ENCODE measurements at places on chromosomes 11 and 22. TPM values are rescaled to one million over a fixed set of nuclear protein-coding genes. Genes with fewer than 3 reads are reported as not detected.

GRCh38 chr22:47678636-47679287, 916.3 kb downstream of the TBC1D22A start:
- no peak for DNase-seq

DNA sequence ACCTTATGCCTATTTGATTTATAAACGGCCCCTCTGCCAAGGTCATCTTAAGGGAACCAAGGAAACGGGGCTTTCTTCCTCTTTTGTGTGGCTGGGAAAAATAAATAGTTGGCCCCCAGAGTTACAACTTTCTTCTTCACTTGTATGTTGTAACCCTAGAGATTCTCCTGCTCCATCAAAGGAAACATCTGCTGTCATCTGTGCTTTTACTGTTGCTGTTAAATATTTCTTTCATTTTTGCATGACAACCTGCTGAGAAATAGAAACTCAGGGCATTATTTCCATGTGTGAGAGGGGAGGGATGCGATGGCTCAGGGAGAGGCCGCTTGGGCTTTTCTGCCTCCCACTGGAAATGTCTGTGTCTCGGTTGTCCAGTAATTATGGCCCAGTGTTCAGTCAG, 21.8 kb upstream of the CDC42EP2 start:
- DNase-seq = no peak

DNA sequence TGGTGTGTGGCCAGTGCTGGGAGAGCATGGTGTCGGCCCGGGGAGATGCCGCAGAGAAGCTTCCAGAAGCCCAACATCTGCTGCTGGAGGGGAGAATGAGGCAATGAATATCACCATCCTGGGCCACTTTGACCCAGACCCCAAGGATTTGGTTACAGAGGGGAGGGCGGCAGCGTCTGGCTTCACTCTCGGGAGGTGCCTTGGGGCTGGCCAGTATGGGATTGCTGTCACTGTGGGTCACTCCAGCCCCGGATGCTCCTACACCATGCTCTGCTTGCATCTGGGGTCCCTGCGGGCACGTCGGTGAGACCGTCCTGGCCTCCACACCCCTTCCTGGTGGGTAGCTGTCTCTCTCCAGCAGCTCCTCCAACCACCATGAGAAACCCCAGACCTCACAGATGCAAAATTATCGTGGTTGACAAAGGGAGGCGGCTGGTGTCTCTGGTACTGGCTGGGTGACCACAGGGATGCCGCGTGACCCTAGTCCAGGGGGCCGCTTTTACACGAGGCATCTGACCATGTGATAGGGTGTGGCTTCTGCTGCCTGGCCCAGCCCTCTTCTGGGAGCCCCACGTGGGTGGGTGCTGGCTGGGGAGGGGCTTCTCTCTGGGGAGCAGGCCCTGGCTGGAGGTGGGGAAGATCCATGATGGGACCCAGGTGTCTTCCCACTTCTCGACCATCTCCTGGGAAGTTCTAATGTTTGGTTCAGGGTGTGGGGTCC, 5.7 kb downstream of the KCNQ1 start:
- DNase-seq = no peak

GRCh38 chr22:26828311-26828710, 170.9 kb downstream of the MIAT start:
- no peak for DNase-seq

GGTLC3 gene
- total RNA-seq = not detected

DNA sequence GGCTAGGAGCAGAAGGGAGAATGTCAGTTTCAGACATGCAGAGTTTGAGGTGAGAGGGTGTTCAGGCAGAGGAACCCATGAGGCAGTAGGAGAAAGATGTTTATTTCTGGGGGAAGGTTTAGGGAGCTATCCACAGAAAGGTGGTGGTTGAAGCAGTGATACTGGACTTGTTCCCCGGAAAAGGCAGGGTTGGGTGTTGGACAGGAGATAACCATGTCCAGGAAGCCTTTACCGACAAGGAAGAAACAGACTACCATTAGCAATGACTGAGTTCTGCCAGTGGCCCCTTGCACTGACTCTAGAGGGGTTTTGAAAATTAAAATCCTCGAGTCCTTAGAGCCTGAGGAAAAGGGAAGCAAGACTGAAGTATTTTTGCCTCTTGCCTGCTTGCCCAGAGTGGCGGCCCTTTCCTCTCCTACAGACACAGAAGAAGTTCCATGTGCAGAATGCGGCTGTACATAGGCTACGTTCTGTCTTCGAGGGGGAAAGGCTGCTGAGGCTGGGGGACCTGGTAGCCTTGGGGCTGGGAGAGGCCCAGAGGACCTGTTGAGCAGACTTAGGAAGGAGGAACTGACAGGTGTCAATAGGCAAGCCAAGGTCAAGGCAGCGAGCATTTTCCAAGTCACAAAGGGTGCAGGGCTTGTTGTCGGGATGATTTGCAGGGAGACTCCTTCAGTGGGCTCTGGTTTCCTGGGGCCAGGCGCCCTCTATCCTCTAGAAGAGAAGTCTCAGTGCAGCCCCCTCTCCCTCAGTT, 146.7 kb downstream of the LDLRAD3 start:
- no peak for DNase-seq

DNA sequence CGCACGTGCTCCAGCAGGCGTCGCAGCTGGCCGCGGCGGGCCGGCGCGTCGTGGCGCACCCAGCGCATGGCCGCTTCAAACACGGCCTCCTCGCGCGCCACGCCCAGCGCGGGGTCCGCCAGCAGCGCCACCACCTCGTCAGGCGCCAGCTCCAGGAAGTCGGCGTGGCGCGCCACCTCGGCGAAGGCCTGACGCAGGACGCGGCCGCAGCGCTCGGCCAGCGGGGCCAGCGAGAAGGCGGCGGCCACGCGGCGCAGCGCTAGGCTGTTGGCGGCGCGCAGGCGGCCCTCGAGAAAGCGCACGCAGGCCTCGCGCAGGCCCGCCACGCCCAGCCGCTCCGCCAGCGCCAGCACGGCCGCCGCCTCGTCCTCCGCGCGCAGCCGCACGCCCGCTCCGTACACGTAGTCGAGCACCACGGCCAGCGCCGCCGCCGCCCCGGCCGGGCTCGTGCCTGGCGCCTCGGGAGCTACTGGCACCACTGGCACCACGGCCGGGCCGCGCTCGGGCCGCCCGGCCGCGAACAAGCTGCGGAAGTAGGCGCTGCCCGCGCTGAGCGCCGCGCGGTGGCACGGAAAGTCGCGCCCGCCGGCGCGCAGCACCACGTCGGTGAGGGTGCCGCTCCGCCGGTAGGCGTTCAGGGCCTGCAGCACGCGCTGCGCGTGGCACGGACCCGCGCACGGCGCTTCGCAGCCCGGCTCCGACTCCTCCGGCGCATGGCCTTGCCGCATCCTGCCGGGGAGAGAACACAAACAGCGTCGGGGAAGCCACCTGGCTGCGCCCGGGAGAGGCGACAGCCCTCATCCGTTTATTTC, 2.9 kb downstream of the KLHL35 start:
- peak; percentile 66 for DNase-seq

GRCh38 chr11:130051082-130051481, 18.6 kb upstream of the APLP2 start:
- no peak for DNase-seq

DNA sequence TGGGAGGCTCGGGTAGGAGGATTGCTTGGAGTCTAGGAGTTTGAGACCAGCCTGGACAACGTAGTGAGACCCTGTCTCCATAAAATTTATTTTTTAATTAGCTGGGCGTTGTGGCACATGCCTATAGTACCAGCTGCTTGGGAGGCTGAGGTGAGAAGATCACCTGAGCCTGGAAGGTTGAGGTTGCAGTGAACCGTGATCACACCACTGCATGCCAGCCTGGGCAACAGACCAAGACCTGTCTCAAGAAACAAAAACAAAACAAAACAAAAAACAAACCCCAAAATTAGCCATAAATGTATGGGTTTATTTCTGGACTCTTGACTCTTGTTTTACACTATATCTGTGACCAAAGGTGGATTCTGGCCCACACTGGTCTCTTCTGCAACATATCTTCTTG, 41.6 kb downstream of the EIF3F start:
- no peak for DNase-seq

NPTXR gene
- 1.1 TPM for total RNA-seq

- DNase-seq = no peak
These were observed 733 bp upstream of the ACP2 start for GRCh38 chr11:47249378-47249715.

LRRC4C gene
- not detected for total RNA-seq

DNA sequence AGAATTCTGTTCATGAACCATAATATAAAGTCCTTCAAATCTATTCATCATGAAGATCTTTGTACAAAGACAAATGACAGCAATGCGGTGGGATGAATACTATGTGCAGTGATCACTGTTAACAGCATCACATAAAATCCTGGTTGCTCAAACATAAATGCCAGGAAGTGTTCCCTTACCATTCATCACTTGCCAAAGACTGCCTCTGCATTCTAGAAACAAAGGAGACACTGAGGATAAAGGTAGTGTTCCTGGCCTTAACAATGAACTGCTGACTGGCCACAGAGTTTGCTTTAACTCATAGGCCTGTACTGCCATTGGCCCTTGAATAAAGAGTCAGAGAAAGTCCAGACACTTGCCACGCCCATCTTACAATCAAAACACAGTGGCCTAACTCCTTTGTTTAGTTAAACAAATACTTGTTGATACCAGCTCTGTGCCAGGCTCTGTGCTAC, 29.5 kb downstream of the C2CD3 start:
- DNase-seq = no peak

MUC15 gene
- total RNA-seq = not detected

GRCh38 chr11:118911880-118912741, 13.6 kb downstream of the BCL9L start:
- peak; percentile 73 for DNase-seq

DNA sequence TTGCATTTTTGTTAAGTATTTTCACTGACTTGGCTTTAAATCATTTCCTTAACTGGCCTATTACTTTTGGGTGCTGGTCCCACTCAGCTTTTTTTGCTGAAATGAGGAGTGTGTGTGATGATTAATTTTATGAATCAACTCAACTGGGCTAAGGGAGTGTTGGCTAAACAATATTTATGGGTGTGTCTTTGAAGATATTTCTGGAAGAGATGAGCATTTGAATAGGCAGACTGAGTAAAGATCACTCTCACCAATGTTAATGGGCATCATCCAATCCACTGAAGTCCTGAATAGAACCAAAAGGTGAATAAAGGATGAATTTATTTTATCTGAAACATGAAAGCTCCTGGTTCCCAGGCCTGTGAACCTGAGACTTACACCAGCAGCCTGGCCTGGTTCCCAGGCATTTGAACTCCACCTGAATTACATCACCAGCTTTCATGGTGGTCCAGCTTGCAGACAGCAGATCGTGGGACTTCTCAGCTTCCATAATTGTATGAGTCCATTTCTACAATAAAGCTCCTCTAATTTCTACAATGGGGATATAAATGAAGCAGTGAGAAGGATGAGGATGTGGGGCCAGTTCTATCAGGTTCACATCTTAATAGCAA, 241.3 kb upstream of the ZC3H12C start:
- DNase-seq = no peak

CCDC73 gene
- 0.10 TPM for total RNA-seq

DNA sequence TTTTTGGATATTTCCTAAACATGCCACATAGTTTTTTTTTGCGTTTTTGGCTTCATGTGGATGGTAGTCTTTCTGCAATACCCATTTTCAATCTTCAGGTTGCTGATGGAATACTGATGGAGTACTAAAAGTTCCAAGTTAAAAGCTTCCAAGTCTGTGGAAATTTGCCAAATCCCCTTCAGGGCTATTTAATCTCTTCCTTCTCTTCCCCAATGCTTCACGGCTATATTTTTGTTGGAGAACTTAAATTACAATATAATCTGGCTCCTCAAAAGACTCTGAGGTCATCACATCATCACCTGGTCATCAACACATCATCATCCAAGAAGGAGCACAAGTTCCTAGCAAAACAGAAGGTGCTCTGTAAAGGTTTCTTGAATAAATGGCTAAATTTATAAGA, 881.0 kb upstream of the TENM4 start:
- no peak for DNase-seq

- no peak for DNase-seq
These were observed 20.6 kb upstream of the DAGLA start for GRCh38 chr11:61659413-61660196.

GGA1 gene
- 83.9 TPM for total RNA-seq

- DNase-seq = no peak
These were observed 590.0 kb downstream of the METTL15 start for GRCh38 chr11:28697920-28698827.

GNAZ gene
- 0.39 TPM for total RNA-seq

DNA sequence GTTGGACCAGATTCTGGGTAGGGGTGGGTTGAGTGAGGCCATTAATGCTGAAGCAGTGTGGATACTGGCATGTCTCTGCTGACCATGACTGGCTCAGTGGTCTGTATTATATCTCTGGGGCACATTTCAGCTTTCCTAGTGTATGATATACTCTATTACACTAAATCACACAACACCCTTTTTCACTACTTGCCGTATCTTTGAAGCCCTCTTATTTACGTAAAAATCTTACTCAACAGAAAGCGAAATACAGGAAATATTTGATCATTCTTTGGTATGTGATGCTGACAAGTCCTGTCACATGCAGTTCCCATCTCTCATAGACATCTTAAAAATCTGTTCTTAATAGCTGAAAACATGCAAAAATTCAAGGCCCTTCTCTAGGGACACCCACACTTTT, 40.3 kb downstream of the OR5B17 start:
- no peak for DNase-seq

MB gene
- 0.47 TPM for total RNA-seq

- no peak for DNase-seq
These were observed 789.9 kb upstream of the LRRC4C start for GRCh38 chr11:42249401-42249800.

GRCh38 chr11:10550503-10551289, 9.7 kb upstream of the RNF141 start:
- no peak for DNase-seq

IL17REL gene
- total RNA-seq = 0.12 TPM

OR51E1 gene
- not detected for total RNA-seq

DNA sequence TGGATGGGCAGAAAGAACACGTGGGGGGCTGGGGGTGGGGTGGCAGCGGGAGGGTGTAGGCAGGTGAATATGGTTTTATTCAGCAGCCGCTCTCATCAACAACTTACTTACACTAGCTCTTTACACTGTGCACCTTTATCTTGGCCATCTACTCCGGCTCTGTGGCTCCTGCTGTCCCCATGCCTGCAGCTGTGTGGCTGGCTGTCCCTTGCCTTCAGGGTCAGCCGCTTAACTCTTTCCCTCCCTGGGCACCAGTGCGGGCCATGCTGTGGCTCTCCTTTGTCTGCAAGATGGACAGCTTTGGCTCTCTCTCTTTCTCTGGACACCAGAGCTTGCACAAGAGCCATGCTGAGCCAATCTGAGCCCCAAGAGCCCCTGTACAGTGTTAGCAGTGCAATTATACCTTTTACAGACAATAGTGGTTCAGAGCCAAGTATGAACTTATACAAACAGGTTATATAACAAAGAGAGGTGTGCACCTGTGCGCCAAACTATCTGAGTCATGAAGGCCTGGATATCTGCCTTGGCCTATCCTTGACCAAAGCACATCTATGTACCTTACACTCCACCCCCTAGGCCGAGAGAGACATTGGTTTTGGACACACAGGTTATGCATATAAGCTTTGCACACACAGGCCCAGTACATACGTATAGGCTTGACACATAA, 94.3 kb upstream of the CTSC start:
- DNase-seq = no peak

C11orf16 gene
- total RNA-seq = not detected

DNA sequence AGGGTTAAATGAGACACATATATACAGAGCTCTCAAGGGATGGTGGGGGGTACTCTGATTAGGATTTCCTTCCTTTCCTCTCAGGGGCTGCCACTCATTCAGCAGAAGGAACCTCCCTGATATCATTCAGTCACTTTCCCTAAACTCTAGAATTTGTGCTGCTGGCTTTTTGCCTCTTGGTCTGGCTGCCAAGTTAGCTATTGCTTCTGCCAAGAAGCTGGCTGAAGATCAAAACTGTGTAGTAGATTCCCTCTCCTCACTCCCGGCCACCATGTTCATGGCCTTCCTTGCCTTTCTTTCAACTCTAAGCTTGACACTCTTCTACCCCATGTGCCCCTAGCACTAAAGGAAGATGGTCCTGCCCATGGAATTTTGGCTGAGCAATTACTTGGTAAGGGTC, 18.7 kb downstream of the SLC6A5 start:
- DNase-seq = no peak

Data from activated naive CD4-positive, alpha-beta T cell treated with anti-CD3 and anti-CD28 coated beads, Interleukin-2, amount 50 U/mL, for 72 hours (primary cell).